ENCODE measurements at places on chromosomes 4 and X.

DNA sequence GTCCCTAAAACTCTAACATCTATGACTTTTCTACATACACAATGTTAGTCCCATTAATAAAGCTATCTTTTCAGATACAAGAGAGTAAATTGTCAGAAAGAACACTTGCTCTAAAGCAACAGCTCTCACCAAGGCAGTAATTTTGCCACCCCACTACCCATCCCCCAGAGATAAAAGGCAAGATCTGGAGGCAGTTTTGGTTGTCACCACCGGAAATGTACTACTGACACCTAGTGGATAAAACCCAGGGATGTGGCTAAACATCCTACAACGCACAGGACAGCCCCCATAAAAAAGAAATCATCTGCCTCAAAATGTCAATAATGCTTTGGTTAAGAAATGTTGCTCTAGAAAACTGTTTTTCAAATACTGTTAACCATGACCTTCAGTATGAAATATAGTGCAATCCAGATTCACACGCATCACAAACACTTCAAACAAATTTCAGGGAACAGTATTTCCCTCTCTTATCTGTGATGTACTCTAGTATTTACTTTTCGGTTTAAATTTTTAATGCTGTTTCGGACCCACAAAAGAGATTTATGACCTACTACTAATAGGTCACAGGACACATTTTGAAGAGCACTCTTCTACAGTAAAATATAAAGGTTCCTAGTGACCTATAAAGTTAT is 5.1 kb downstream of the FBXL5 start:
- DNase-seq: no peak

GRCh38 chrX:49120091-49120490 is 3.4 kb downstream of the GPKOW start:
- DNase-seq: no peak

DNA sequence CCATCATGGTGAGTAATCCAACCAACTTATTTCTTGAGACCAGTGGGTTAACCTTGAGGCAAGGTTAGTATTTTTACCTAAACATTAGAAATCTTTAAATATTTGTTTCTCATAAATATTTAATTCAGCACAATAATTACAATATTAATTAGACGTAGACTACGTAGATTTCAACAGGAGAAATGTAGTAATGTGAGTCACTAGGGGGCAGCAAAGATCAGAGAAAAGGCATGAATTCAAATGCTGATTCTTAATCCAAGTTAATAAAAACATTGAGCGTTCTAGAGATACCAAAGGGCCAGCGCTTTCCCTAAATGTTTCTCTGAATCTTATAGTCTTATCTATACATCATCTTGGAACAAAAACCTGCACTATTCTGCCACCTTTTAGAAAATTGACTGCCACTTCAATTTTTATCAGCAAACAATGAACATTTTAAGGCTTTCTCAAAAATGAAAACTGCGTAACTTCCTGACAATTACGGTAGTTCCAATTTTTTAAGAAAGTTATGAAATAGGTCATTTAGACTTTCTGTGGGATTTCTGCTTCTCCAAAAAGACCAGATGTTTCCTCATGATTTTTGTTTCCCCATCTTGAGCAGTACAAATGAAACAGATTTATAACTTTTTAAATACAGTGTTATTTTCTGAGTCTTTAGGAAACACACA is 180.7 kb downstream of the GASK1B start:
- peak; percentile 76 for DNase-seq

- DNase-seq: no peak
These were observed 97.7 kb upstream of the ACSL4 start for GRCh38 chrX:109830704-109831206.

- DNase-seq: no peak
These were observed 245.5 kb downstream of the ANK2 start for GRCh38 chr4:113294908-113295307.

DNA sequence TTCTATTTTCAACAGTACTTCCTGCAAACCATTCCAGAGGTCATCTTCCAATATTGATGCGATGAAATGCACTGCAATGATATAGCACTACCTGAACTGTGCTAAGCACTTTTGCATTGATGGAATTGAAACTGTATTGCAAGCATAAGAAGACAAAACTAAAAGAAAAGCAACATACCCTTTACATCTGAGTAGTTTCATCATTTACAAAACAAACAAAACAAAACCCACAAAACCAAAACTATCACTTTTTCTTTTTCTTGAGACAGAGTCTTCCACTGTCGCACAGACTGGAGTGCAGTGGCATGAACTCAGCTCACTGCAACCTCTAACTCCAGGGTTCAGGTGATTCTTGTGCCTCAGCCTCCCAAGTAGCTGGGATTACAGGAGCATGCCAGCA is 120.1 kb upstream of the NAP1L5 start:
- DNase-seq: no peak

DNA sequence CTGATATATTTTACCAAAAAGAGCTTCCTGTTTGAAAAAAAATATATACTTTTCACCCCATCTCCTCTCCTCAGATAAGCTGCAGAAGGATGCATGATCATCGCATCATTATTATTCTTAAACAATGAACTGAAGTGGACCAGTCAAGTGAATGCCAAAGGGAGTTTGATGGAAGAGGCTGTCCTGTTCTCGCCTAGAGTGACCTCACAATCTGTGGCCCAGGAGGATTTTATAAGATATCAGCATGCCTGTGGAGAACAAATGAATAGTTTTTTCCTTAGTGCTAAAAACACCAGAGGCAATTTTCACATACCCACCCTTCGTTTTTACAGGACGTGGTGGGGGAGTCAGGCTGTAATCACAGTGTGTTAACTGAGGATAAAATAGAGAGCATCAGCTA is 112.7 kb downstream of the USP46 start:
- no peak for DNase-seq

DNA sequence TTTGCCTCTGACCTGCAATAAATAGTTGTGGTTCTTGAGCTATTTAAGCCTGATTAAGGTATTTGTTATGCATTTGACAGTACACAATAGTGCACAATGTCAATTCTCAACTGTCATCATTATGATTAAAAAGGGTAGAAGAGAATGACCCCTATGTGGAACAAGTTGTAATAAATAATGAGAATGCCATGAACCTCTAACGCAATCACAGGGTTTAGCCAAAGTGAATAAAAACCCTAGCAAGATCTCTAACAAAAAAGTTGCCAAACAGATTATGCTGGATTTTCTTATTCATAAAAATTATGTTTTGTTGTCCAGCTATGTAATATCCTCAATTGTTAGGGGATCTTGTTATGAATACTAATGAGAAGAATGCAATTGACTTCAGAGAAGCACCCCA is 387.4 kb downstream of the GPAT3 start:
- DNase-seq: no peak

- DNase-seq: no peak
These were observed 42.0 kb downstream of the SGMS2 start for GRCh38 chr4:107866726-107867125.

DNA sequence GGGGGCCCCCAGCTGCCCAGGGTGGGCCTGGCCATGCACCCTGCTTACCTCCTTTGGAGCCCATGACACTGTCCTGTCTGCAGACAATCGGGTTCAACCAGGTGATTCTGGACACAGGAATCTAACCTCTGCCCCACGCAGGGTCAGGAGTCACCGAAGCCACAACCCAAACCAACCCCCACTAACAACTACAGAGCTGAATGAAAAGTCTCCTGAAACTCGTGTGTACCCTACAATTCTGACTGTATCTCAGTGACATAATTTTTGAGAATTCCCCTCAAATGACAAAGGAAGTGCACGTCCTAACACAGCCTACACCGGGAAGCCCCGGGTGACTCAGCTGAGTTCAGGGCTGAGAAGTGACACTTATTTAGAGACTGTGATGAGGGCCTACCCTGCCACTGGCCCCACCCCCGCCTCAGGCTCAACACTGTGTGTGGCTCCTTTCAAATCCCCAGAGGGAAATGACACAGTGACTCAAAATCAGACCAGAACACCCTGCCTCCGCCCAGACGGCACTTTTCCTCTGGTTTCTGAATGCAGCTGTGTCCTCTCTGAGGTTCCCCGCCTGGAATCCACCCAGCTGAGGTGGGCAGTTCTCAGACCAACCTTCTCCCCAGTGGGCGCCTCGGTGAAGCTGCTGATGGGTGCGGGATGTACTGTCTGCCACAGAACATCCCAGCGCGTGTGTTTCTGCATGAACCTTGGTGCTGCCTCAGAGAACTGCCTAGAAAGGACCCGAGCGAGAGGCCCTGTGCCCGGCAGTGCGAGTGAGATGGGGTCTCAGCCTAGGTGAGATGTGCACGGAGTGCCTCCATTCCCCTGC is 9.9 kb downstream of the TNIP2 start:
- DNase-seq: no peak

DNA sequence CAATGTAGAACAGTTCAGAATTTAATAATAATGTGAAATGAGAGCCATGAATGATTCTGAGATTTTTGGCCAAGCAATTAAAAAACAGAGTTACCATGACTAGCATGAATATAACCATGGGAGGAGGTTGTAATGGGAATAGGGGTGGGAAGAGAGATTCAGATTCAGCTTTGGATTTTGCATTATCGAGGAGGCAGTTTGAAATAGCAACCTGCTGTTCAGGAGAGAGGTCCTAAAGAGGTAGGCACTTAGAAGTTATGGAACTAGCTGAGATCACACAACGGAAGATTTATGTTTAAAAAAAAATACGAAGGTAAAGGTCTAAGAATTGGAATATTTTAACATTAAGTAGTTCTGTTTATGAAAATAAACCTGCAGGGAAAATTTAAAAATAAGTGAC is 124.4 kb upstream of the TECRL start:
- no peak for DNase-seq

GRCh38 chr4:71635139-71635748 is 148.6 kb downstream of the GC start:
- no peak for DNase-seq

GRCh38 chr4:158282252-158282651 is 72.0 kb downstream of the TMEM144 start:
- no peak for DNase-seq

DNA sequence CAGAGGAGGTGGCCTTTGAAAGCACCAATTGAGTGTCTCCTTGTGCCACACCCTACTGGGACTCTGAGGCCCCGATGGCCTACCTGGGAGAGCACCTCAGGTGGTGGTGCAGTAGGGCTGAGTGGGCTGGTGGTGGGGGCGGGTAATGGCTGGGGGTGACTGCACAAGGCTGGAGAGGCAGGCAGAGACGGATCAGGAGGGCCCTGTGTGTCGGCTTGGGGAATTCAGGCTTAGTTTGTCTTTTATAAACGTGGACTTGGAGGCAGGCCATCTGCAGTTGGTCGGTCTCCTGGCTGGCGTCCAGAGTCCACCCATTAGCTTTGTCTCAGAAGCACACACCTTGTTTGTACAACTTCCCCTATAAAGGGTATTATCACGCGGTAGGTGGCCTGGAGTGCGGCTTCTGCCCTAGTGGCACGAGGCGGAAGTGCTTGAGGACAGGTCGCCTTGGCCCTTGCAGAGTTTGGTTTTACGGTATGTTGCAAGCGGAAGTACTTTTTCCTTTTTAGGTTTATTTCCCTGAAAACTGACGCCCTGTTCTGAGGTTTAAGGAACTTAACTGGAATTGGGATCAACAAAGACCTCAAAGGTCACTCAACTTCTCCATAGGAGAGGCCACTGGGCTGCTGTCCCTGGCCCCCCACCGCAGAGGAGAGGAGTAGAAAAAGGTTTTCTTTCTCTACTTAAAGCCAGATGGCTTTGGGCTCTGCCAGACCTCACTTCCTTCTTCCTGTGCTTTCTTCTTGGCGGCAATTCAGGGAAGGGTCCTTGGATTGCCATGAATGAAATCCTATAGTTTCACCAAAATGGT is 8.0 kb downstream of the TBC1D14 start:
- peak; percentile 69 for DNase-seq

DNA sequence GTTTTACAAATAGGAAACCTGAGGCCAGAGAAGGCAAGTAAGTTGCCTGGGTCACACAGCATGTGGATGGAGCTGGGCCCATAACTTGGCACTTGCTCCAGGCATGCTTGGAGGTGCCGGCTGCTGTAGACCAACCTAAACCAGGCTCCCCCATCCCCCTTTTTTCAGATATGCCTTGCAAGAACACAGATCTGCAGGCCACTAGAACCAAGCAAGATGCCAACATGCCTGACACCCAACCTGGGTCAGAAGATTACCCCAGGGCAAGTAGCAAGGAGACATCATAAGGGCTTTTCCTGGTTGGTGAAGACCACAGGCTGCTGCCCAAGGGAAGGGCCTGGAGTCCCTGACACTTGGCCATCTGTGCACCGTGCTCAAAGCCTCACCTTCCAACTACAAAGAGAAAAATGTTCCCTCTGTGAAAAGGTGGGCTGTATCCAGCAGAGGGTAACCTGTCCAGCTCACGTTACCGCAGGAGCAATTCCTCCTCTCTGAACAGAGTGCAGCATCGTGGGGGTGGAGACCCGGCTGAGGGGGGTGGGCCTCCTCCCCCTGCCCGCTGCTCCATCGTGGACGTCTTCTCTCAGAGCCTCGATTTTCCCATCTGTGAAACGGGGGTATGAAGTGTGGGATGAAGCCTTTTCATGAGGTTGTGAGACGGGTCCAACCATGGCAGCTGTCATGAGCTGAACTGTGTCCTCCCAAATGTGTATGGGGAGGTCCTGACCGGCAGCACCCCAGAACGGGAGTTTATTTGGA is 23.0 kb downstream of the HMX1 start:
- no peak for DNase-seq

DNA sequence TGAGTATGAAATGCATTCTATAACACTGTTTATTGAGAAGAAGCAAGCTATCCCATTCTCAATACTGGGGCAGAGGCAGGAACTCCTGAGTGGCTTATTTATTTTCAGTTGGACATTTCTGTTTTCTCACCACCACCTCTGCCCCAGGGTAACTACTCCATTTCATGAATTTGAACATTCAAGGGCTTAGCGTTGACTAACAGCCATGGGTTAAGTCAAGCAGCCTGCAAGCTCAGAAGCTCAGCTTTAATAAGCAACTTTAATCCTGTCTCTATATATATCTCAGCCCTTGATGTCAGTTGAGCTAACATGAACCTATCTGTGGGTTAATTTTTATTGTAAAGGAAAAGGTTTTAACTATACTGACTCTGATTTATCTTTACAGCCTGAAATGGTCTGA is 93.8 kb downstream of the MBNL3 start:
- DNase-seq: no peak

DNA sequence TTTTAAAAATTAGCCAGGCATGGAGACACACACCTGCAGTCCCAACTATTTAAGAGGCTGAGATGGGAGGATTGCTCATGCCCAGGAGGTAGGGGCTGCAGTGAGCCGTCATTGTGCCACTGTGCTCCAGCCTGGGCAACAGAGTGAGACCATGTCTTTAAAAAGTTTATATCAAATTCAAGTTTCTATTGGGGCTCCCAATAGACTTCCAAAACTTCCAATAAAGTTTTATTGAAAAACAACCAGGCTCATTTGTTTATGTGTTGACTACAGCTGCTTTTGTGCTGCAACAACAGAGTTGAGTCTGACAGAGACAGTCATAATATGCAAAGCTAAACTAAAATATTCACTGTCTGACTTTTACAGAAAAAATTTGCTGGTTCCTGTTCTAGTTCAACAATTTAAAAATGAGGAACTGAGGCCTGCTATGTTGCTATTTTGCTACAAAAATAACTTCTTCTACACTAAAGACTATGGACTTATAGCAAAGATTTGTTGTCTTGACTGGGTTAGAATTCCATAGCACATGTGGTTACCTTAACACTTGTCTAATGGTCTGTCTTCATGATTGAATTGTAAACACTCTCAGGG is 63.3 kb upstream of the RELL1 start:
- no peak for DNase-seq

GRCh38 chr4:95546221-95546620 is 2.6 kb downstream of the UNC5C start:
- no peak for DNase-seq

GRCh38 chrX:1321674-1322073 is 14.9 kb upstream of the IL3RA start:
- no peak for DNase-seq

- DNase-seq: peak; percentile 6
These were observed 202.0 kb upstream of the GRID2 start for GRCh38 chr4:92101737-92102172.
